Brain (organoid and tissue), 16 donors: ENCODE measurements at places on chromosomes 7 and 10.

- DNase-seq, result no peak
These were observed 56.3 kb downstream of the NUDCD3 start for GRCh38 chr7:44434201-44434600.

DNA sequence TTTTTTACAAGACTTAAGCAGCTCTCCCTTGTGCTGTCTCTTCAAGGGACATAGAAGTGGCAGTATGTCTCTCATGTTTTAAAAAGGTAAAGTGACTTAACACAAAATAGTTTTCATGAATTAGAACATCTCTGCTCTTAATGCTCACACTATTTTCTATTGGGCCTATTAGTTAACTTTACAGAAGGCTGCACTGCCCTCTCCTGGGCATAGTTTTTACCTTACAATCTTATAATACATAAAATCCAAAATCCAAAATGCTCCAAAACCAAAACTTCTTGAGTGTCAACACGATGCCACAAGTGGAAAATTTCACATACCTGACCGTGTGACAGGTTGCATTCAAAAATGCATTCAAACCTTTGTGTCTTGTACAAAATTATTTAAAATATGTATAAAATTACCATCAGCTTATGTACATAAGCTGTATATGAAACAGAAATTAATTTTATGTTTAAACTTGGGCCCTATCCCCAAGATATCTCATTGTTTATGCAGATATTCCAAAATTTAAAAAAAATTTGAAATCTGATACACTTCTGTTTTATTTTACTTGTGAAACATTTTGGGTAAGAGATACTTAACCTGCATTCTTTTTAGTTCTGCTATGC is 25.8 kb downstream of the TES start:
- peak; percentile 75 for DNase-seq

GRCh38 chr10:4698075-4698474 is 127.9 kb upstream of the AKR1E2 start:
- no peak for DNase-seq

DNA sequence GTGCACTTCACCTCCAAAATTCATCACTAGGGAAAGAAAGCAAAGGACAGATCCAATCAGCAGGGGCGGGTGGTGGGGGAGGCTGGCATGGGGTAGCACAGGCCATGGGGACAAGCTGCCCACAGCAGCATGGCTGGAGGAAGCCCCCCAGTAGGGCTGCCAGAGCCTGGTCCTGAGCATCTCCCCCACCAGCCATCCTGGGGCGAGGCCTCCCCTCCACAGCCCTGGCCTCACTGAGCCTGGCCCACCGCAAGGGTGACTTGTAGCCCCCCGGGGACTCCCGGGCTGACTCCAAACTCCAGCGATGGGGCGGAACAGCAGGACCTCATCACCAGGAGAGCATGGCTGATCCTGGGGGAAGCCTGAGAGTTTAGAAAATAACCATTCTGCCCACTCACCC is 92.4 kb upstream of the TCERG1L start:
- DNase-seq, result no peak

DNA sequence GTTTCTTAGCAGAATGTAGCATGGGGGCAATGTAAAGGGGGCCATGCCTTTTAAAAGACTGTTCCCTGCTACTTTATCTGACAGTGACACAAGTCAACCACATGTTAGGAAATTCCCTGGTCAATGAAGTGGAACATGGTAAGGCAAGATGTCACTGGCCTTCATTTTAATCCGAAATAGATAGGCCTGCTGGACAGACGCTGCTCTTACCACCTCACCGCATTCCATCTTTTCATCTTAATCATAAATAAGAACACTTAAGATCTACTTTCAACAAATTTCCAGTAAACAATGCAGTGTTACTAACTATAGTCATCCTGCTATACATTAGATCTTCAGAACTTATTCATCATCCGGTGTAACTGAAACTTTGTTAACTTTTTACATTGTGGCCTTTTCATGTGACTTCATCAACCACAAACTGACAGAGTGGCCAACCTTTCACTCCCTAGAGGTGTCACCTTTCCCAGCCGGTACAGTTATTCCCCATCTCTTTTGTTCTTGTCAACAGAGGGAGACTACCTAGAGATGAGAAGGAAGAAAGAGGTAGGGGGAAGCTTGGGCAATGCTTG is 15.6 kb downstream of the ASB4 start:
- no peak for DNase-seq

DNA sequence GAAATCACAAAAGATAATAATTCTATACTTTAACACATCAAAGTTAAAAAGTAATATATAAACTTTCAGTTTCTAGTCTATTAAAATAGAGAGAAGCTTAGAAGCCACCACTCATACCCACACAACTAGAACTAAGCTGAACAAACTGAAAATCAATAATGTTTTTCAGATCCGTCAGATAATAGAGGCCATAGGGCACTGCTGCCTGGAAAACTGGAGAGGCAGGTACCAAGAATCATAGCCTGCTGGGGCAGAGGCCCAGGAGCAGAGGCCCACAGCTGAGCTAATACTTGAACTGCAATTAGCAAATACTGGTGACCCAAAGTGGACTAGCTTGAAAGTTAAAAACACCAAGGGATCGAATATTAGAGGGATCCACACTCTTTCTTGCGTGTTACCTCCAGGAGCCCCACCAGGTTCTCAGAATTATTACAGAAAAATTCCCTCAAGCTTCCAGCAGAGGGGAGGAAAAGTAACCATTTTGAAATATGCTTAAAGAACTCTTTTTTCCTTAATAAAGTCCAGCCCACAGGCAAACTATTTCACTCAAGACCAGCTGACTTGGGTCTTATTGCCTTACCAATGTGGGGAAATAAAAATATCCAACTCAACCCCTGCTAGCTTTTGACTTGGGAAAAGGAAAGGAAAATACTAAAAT is 774.1 kb upstream of the IGFBP3 start:
- DNase-seq, result no peak

DNA sequence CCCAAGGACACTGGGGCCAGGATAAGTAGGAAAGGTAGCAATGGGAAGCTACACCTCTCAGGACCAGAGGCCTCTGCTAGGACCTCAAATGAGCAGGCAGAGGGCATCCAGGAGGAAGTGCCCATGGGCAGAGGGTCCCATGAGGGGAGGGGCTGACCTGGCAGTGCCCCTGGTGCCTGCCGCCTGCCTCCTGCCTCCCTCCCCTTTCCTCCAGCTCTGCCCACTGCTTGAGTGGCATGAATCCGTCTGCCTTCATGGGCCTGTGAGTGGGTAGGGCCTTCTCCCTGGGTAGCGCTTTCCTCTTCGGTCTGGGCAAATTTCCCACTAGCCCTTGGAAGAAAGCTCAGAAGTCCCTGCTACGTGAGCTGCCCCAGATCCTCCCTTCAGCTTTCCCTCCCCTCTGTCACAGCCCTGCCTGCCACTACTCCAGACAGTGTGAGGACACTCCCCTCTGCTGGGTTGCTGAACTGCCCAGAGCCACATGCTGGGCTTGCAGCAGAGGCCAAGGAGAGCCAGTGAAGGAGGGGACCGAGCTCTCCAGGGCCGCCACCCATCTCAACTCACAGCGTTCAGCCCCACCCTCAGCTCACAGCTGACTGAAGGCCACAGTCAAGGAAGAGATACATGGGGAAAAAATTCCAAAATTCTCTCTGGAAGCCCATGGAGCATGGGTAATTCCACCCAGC is 141.4 kb downstream of the ARHGAP22 start:
- no peak for DNase-seq

GRCh38 chr10:87691506-87692070 is 31.9 kb downstream of the PAPSS2 start:
- DNase-seq, result no peak

GRCh38 chr10:70849582-70850016 is 33.9 kb downstream of the SGPL1 start:
- DNase-seq, result peak; percentile 25

DNA sequence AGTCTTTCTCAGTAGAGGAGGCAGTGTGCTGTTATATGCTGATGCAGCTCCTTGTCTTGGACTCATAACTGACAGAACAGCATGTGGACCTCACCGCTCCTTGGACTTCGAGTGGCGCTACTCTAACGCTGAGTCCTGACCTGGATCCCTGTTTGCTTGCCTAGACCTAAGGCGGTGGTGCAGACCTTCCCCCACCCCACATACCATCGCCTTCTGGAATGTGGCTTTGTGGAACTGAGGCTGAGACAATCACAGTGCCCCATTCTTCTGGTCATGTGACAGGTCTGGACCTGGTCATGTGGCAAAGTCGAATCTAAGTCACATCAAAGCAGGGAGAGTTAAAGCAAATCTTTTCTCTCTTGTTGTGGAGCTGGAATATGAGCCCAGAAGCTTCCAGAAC is 190.7 kb upstream of the MKI67 start:
- DNase-seq, result no peak

DNA sequence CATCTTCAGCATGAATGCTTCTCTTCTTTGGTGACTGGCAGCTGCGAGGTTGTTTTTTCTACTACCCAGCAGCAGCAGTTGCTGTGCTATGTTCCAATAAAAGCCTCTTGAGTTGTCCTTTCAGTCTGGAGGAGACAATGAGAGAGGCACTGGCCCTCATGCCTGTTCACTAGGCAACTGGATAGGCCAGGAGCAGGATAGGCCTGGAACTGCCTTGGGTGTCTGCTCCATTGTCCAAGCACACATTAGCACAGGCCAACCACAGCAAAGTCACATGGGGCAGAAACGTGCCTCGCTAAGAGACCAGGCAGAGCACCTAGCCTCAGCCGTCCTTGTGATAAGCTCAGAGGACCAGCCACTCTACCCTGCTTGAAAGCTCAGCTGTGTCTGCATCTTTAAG is 76.9 kb upstream of the PDCD4 start:
- DNase-seq, result peak; percentile 69

GRCh38 chr10:93515071-93516005 is 18.9 kb downstream of the CEP55 start:
- peak; percentile 6 for DNase-seq

DNA sequence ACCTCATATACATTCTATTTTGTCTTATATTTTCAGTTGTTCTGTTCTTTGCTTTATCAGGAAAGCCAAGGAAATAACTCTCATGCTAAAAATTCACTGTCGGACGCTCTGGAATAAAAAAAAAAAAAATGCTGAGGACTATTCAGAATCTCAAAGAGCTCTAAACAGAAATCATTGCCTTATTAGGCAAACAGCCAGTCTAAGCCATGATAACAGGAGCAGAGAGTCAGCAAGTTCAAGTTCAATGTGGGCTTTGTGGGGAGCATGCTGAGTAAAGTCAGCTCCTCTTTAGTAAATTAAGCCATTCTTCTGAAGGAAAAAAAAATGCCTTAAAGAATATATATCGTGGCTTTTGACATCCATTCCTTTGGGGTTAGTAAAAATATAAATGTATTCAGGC is 13.6 kb upstream of the FAM13C start:
- no peak for DNase-seq

DNA sequence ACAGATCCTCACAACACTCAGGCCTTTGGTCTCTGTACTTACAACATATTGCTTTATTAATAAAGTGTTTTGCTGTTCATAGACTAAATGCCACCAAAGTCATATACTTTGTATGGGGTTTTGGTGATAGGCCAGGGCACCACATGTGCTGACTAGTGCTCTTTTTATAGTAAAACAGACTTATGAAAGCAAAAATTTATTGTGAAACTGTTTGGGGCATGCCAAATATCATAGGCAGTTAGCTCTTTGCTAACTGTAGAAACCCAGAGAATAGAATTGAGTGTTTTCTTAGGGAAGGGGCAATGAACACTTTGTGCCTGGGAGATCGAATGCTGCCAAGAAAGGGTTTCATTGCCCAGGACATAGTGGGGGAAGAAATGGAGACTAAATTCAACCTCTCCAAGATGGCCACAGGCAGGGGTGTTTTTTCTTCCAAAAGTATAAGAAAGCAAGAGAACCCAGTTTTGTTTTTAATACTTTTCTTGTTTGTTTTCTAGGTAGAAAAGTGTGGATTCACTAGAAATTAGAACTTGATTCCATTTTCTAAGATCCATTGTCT is 142.7 kb downstream of the TRIL start:
- DNase-seq, result no peak

- no peak for DNase-seq
These were observed 16.7 kb upstream of the GAD2 start for GRCh38 chr10:26199841-26200240.

DNA sequence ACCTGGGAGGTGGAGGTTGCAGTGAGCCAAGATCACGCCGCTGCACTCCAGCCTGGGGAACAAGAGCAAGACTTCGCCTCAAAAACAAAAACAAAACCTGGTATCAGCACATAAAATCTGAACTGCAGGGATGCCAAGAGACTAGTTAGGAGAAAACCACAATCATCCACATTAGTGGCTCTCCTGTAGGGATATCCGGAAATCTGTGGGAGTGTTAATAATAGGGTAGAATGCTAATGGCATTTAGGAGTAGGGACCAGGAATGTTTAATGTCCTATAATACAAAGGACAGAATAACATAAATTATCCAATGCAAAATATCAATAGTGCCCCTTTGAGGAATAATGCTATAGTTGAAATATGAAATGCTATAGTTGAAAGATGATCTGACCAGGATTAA is 24.3 kb downstream of the KIF5B start:
- no peak for DNase-seq

DNA sequence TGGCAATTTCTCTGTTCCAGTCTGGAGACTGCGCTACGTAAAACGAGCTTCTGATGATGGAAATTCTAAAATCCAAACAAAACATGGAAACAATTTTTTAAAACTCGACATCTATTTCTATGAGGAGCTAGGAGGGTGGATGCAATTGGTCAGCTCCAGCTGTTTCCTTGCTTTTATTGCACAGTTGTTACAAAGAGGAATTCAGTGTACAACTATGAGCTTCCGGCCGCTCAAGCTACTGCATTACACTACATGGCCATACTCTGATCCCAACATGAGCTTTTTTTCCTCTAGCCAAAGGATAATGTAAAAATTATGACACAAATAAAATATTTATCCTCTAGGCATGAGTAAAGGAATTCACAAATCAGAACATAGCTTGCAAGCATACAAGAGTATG is 403.1 kb upstream of the C7orf33 start:
- no peak for DNase-seq

GRCh38 chr7:23403970-23404369 is 66.3 kb downstream of the IGF2BP3 start:
- DNase-seq, result no peak

DNA sequence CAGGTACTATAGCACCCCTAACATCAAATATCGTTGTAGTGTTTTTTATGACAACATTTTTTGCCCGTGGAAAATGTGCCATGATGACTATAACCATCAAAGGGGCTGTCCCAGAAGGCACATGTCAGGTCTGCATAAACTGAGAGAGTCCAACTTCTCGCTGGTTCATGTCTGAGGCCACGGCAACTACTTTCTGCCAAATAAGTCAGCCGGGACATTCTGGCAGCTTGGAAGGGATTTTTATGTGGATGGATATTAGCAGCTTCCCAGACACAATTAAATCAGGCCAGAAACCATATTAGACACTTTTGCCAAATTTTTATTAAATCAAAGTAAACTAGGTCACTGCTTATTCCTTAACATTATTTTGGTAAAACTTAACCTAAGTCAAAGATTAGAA is 477.4 kb upstream of the FZD8 start:
- peak; percentile 45 for DNase-seq

- DNase-seq, result no peak
These were observed 273.2 kb downstream of the PTPRN2 start for GRCh38 chr7:158314394-158314793.

DNA sequence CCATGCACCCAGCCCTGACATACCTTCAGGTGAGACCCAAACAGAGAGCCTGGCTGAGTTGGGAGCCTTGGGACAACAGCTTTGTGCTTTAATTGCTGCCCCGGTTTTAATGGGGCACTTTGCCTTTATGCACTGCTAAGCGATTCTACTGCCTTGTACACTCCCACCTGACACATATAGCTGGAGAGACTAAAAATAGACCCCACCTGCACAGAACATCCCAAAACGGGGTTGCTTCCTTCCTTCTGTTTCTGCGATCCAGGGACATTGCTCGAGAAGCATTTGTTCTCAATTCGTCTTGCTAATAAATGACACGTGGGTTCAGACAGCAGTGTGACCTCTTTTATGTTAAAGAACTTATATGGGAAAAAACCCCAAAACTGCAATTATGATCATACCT is 258.8 kb upstream of the MYO3A start:
- no peak for DNase-seq
